Activated T-helper 2 cell treated with anti-CD3 and anti-CD28 coated beads, Interferon-gamma antibody, Interleukin-2, Interleukin-4, amounts not matched to agents 10 μg/mL and 5 μg/mL and 100 μg/mL, durations not matched to agents 14 hours and 24 hours and 36 hours (primary cell): ENCODE measurements at places on chromosomes 5 and 9. TPM values are rescaled to one million over a fixed set of nuclear protein-coding genes. Genes with fewer than 3 reads are reported as not detected.

- peaks cover 8% of the 10 kb centered on the region for H3K4me1 ChIP-seq
- peaks cover 7% of the 10 kb centered on the region for H3K27me3 ChIP-seq
- no peak overlapping the region for H3K27ac ChIP-seq
- H3K36me3 ChIP-seq = no peaks in the 10 kb centered on the region
- no peak overlapping the region for H3K4me3 ChIP-seq
Measured at GRCh38 chr5:148858547-148858946, 32.1 kb downstream of the ADRB2 start.

GRCh38 chr9:69745716-69746437 is 13.9 kb downstream of the PTAR1 start:
- no peaks in the 10 kb centered on the region for H3K27me3 ChIP-seq
- H3K36me3 ChIP-seq = peaks cover 65% of the 10 kb centered on the region
- H3K4me3 ChIP-seq = no peak overlapping the region
- no peak for DNase-seq

Gene PCDHB13
- total RNA-seq = 0.02 TPM in 1 of 2 replicates, not detected in the other

DNA sequence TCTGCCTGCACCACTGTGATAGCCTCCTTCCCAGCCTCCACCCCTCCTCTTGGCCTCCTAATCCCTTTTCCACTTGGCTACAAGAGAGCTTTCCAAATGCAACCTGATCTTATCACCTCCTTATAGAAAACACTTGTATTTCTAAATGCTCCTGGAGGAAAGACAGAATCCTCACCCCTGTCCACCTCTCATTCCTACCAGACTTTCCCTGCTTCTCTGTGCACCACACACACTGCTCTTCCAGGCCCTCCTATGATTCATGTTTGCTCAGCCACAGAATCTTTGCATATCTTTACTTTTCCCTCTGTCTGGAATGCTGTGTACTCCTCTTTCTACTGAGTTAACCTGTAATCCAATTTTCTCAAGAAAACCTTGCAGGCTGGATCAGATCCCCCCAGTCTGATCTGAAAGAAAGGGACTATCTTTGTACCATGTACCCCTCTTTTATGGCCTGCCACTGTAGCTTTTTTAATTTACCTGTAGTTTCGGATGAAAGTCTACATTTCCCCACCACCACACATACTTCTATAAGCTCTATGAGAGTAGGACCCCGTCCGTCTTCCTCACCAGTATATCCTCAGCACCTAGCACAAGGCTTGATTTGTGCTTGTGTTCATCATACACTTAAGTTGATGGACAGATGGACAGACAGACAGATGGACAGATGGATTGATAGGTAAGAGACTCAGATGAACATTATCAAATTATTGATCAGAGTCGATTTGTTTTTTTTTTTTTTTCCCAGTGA is 95.3 kb downstream of the GALNT10 start:
- no peaks in the 10 kb centered on the region for H3K27me3 ChIP-seq
- H3K36me3 ChIP-seq = no peaks in the 10 kb centered on the region
- no peak overlapping the region for H3K27ac ChIP-seq
- DNase-seq = no peak
- no peak overlapping the region for H3K4me3 ChIP-seq

GRCh38 chr9:70945301-70945700 is 176.1 kb downstream of the TRPM3 start:
- no peaks in the 10 kb centered on the region for H3K36me3 ChIP-seq
- no peaks in the 10 kb centered on the region for H3K4me1 ChIP-seq
- no peak overlapping the region for H3K27ac ChIP-seq
- H3K4me3 ChIP-seq = no peak overlapping the region
- H3K27me3 ChIP-seq = peaks cover 2% of the 10 kb centered on the region

DNA sequence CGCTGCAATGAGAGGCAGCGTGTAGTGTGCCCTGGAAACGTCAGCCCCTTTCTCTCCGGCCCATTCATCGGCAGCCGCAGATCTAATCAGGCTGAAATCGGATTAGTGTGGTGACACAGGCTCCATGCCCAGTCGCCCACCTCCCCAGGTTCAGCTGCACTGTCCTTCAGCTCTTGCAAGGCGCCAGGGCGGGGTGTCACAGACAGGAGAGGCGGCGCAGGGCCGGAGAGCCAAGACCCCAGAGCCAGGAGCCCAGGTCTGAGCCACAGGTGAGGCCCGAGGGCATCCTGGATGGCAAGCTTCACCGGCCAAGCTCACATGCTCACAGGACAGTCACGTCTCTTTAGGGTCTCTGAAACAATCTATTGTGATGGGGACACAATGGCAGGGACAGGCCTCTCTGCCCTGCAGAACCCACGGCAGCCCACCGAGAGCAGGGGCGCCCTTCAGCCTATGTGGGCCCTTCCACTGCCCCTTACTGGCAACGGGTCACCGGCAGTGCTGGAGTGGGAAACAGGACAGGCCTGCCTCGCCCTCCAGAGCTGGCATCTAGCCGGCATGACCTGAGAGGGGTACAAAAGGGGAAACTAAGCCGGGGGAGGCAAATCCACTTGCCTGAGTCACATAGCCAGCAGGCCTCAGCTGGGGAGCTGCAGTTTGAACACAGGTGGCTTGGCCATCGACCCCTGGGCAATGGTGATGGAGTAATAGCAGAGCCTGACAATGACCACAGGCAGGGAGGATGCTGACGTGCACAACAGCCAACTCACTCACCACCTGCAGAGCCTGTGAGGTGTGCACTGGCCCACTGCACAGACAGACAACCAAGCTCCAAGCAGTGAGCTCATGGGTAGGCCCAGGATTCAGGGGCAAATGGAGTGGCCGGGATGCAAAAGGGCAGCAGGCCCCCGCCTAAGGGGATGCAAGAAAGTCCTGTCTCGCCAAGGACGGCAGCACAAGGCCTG is 48.1 kb downstream of the VAV2 start:
- H3K27ac ChIP-seq = no peak overlapping the region
- H3K4me3 ChIP-seq = no peak overlapping the region
- H3K27me3 ChIP-seq = no peaks in the 10 kb centered on the region
- H3K36me3 ChIP-seq = no peaks in the 10 kb centered on the region
- no peaks in the 10 kb centered on the region for H3K4me1 ChIP-seq

DNA sequence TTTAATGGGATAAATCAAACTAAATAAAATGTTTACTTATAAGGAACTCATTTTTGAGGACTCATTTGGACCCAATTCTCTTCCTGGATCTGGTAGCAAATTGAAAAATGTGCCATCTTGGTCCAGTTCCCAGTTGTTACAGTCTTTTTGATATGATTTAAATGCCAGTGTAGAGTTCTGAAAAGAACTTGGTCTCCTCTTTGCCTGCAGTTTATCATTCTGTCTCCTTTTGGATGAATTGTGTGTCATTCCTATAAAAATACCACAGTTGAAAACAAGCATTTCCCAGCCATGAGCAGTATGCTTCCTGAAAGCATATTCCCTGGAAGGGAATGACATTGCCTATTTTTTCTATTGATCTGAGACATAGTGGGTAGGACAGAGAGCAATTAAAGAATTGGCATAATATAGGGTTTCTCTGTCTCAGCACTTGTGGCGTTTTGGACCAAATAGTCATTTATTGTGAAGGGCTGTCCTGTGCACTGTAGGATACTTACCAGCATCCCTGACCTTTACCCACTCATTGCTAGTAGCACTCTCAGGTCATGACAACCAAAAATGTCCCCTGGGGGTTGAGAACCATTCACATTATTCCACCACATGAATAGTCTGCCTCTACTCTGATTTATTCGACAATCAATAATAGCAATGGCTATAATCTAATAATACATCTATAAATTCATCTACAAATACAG is 181.8 kb downstream of the NXNL2 start:
- H3K4me1 ChIP-seq = no peaks in the 10 kb centered on the region
- H3K27ac ChIP-seq = no peak overlapping the region
- peaks cover 19% of the 10 kb centered on the region for H3K27me3 ChIP-seq
- no peak overlapping the region for H3K4me3 ChIP-seq
- DNase-seq = no peak

DNA sequence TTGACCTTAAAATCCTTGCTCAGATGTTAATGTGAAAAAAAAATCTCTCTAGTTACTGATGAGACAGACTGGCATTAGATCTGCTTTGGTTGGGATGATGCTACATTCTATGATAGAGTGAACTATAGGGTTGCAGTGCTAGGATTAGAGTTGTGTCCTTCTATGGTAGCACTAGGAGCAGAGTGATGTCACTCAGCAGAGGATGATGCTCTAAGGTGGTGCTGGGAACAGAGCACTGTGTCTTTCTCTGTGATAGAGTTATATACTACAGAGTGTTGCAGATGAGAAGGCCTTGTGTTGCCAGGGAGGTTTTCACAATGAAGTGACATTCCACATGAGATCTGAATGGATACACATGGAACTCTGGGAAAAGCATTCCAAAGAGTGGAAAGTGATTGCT is 462.3 kb downstream of the CDH12 start:
- H3K36me3 ChIP-seq = no peaks in the 10 kb centered on the region
- no peak for DNase-seq
- H3K27me3 ChIP-seq = no peaks in the 10 kb centered on the region
- H3K27ac ChIP-seq = no peak overlapping the region
- no peaks in the 10 kb centered on the region for H3K4me1 ChIP-seq
- H3K4me3 ChIP-seq = no peak overlapping the region

Gene STPG3
- 0.48 TPM in 2 replicates for total RNA-seq

GRCh38 chr5:145340099-145340498 is 495.0 kb downstream of the PRELID2 start:
- H3K27ac ChIP-seq = no peak overlapping the region
- no peak for DNase-seq
- no peak overlapping the region for H3K4me3 ChIP-seq
- H3K4me1 ChIP-seq = no peaks in the 10 kb centered on the region
- no peaks in the 10 kb centered on the region for H3K36me3 ChIP-seq

Gene SV2C
- 0.05 and 0.32 TPM in 2 replicates for total RNA-seq

Gene CD72
- total RNA-seq = 11.3 and 11.4 TPM in 2 replicates

Gene DCTN4
- total RNA-seq = 40.9 and 44.7 TPM in 2 replicates

Gene ADAMTS2
- total RNA-seq = not detected in 2 replicates

DNA sequence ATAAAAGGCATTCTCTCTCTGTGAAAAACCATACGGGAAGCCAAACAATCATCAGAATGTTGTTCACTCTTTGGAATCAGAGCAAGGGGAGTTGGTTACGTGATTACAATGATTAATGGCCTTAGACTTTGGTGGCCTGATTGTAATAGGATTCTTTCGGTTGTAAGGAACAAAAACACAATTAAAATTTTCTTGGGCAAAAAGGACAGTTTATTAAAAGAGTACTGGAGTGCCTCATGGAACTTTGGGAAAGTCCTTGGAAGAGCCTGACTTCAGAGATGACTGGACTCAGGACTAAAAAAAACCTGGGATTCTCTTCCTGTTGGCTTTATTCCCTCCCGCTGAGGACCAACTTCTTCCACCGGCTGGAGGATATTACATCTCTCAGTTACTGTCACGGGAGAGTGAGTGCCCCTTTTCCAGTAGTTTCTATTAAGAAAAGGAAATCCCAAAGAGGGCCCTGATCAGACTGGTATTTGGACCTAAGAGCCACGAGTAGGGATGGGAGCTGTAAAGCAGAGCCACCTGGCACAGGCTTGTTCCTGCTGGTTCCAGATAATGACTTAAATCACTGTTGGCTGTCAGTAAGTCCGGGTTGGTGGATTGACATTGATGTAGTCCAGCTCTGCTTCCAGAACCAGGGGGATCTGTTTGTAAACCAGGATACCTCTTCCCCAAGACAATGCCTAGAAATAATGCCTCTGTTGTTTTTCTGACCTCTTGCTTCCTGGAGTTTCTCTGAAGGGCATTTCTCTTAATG is 53.9 kb downstream of the CFAP95 start:
- H3K36me3 ChIP-seq = no peaks in the 10 kb centered on the region
- H3K4me3 ChIP-seq = no peak overlapping the region
- peaks cover 3% of the 10 kb centered on the region for H3K4me1 ChIP-seq
- H3K27ac ChIP-seq = no peak overlapping the region

- no peaks in the 10 kb centered on the region for H3K36me3 ChIP-seq
- no peaks in the 10 kb centered on the region for H3K27me3 ChIP-seq
- no peak overlapping the region for H3K4me3 ChIP-seq
- no peak for DNase-seq
- no peak overlapping the region for H3K27ac ChIP-seq
- no peaks in the 10 kb centered on the region for H3K4me1 ChIP-seq
Measured at GRCh38 chr9:115777610-115778009, 376.0 kb upstream of the PAPPA start.

DNA sequence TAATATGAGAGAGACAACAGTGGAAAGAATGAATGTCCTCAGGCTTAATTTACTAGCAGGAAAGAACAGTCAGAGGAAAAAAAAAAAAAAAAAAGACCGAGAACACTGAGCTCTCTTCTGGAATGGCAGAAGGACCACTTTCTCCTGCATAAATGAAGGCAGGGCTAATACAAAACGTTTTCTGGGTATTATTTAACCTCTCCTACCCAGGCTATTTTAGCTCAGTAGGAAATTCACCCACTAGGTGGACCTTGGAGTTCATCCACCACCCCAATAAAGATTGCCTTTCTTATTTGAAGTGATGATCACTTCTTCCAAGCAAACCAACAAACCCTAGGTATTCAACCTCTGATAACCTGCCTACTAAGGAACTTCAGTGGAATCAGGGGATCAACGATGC is 3.7 kb downstream of the GLIS3 start:
- no peak overlapping the region for H3K27ac ChIP-seq
- peak overlapping the region; percentile 97 for H3K4me3 ChIP-seq
- H3K27me3 ChIP-seq = peaks cover 58% of the 10 kb centered on the region
- DNase-seq = no peak

GRCh38 chr5:106408570-106408969 is 1262.2 kb downstream of the EFNA5 start:
- H3K4me3 ChIP-seq = no peak overlapping the region
- no peak overlapping the region for H3K27ac ChIP-seq
- no peaks in the 10 kb centered on the region for H3K27me3 ChIP-seq

- peaks cover 11% of the 10 kb centered on the region for H3K4me1 ChIP-seq
- no peaks in the 10 kb centered on the region for H3K36me3 ChIP-seq
- no peak overlapping the region for H3K27ac ChIP-seq
- peaks cover 2% of the 10 kb centered on the region for H3K27me3 ChIP-seq
- DNase-seq = no peak
Measured at GRCh38 chr5:91418158-91418557, 35.0 kb upstream of the ARRDC3 start.

- no peak overlapping the region for H3K4me3 ChIP-seq
- H3K4me1 ChIP-seq = no peaks in the 10 kb centered on the region
- peaks cover 8% of the 10 kb centered on the region for H3K27me3 ChIP-seq
- no peaks in the 10 kb centered on the region for H3K36me3 ChIP-seq
- no peak for DNase-seq
Measured at GRCh38 chr5:66363097-66363496, 219.0 kb downstream of the SREK1 start.
